Activated naive CD4-positive, alpha-beta T cell (primary cell): ENCODE measurements at places on chromosomes 5 and 9.

DNA sequence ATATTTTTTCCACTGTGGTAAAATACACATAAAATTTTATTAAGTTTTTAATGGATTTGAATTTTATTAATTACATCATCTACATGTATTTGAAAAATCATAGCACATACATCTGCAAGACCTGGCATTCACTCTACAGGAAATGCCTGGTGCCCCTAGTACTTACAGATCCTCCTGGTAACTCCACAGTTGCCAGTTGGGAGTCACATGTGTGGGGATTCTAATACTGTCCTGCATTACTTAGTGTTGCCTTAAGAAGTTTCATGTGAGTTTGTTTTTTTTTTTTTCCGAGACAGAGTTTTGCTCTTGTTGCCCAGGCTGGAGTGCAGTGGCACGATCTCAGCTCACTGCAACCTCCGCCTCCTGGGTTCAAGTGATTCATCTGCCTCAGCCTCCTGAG lies 18.1 kb downstream of the KDM3B start:
- DNase-seq = no peak

- DNase-seq = no peak
Observed at GRCh38 chr9:114244570-114244969, 78.3 kb upstream of the ORM1 start.

GRCh38 chr9:114051281-114051680 lies 26.8 kb downstream of the AMBP start:
- DNase-seq = no peak

DNA sequence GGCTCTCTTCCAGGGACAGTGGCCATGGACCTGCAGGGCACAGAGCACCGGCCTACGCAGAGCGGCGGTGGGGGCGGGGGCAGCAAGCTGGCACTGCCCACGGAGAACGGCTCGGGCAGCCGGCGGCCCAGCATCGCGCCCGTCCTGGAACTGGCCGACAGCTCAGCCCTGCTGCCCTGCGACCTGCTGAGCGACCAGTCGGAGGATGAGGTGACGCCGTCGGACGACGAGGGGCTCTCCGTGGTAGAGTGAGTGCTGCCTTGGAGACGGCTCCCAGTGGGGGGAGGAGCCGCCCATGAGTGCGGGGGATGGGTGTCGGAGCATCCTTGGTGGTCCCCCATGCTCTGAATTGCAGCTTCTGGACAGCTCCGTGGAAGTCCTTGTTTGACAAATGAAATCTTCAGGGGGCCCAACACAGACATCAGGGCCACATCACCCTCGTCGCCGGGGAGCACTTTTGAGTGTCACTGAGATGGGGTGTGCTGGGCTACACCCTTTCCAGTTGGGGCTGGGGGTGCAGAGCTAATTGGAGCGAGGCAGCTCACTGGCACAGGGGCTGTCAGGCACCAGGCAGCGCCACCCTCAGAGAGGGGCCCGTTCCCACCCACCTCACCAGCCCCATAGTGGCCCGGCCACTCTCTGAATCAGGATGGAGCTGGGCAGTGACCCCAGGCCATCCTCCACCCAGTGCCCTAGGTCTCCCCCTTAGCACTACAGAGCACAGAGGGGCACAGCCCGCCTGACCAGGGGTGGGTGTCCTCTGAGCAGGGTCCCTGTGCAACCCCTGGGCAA lies 70.9 kb downstream of the KCNT1 start:
- no peak for DNase-seq

DNA sequence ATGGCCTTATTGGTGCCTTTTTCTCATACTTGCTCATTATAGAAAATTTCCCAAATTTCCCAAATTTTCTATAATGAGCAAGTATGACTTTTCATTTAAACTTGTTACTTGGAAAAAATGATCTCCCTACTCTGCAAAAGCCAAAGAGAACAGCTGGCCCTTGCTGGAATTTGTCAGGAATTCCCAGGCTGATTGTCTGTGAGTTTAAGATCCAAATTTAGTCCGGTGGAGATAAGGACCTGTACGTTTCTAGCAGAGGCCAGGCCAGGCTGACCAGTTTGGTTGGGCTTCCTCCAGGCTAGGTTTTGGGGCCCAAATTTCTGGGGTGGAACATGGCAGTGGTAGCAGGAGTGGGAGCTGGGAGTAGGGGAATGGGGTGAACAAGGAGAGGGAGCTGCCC lies 51.9 kb downstream of the NEURL1B start:
- no peak for DNase-seq

DNA sequence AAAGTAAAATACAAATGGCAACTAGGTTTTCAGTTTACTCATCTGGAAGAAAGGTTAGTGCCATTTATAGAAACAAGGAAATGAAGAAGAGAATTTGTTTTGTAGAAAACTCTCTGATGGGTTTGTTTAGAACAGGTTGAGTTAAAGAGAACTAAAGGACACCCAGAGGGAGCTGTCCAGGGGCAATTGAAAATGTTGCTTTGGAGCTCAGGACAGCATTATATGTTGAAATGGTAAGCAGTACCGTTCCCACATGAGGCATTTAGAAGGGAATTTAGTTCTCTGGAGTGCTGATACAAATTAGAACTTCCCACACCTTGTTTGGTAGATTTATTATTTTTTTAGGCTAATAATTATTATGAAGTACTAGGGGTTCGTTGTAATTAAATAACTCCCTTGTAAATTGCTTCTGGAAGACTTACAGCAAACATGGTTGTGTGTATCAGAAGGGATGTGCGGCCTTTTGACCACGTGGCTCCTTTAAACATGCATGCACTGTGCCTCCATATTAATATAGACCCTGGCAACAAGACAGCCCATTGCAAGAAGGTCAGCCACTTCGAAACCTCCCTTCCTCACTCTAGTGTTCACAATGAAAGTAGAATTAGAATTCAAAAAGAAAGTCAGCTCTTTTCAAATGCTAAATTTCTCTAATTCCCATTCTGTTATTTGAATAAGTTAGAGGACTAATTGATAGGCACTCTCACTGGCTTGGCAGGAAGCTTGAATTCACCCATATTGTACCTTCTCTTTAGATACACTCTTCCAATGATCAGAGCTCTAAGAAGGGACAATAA lies 71.7 kb downstream of the ZNF462 start:
- DNase-seq = no peak

DNA sequence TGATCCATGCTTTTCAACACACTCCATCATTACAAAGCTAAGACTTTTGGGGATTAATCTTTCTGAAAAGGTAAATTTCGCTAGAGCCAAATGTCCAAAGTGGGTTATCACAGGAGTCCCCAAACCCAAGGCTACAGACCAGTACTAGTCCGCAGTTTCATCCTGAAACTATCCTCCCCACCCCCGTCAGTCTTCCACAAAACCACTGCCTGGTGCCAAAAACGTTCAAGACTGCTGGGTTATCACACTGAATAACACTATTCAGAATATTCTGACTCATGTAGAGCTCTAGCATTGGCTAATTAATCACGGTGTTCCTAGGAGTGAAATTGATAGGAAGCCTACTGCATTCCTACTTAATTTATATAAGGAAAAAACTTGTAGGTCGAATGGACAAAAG lies 24.7 kb downstream of the ERP44 start:
- no peak for DNase-seq

- DNase-seq = no peak
Observed at GRCh38 chr5:58458141-58458742, 1.6 kb downstream of the PLK2 start.

- no peak for DNase-seq
Observed at GRCh38 chr5:10534561-10535530, 29.0 kb upstream of the ANKRD33B start.

- no peak for DNase-seq
Observed at GRCh38 chr9:82423700-82424099, 435.1 kb downstream of the SPATA31D1 start.

GRCh38 chr9:36437790-36438189 lies 37.7 kb upstream of the RNF38 start:
- DNase-seq = no peak

GRCh38 chr5:150640311-150641005 lies at the start of gene SYNPO:
Gene SYNPO, plus strand, starts transcription at chr5:150640660. Its CDS starts 7,616 bp downstream, at chr5:150648276.
- no peak for DNase-seq

DNA sequence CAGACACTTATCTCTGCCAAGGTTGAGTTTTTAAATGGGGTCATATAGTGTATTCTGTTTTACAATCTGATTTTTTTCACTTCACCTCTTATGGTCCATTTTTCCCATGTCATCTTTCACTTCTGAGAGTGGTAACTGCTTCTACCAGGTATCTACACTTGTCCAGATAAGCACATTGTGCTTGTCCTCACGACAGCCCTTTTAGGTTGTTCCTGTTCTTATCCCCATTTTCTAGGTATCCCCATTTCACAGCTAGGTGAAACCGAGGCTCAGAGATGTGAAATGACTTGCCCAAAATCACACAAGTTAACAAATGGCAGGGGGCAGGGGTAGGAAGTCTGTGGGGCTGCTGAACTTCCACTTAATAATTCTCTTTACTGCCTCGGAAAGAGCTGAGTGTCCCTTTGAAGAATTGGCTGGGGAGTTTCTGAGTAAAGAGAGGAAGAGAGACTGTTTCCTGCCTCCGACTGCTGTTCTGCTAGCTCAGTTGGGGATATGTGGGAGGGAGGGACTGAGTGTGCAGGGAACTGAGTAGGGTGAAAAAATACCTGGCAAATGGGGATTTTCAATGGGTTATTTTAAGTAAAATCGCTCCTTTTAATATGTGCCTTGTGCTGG lies 255.4 kb downstream of the GRIA1 start:
- DNase-seq = no peak

GRCh38 chr5:135243556-135244285 lies 155.3 kb downstream of the MACROH2A1 start:
- DNase-seq = no peak

DNA sequence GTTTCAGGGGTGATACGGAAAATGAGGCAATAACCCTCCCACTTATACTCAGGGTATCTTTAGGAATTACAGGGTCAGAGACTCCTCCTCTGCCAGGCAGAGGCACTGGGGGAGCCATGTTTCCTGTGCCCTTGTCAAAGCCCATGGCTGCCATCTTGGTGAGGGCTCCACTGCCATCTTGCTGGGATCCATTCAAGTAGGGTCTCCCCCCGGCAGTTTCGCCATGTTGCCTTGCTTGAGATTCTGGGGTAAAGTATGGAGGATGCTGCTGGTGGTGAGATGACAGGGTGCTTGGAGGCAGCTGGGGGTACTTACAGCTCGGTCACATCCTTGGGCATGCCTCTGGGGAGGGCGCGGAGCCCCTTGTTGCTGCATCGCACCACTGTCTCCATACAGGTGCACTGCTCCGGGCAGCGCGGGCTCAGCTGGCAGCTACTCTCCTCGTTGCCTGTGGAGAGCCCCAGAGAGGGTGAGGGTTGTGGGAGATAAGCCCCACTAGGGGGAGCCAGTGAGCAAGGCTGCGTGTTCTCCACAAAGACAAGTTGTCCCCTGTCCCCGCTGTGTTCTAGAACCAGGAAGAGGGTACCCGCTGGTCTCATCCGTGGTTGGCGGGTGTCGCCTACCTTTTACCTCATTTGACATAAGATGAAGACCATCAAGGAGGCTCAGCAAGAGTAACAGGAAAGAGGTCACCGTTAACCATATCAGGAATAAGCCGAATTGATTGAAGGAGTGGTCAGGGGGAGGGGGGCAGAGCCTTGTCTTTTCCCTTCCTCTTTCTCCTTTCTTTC lies 169.0 kb upstream of the PANK3 start:
- no peak for DNase-seq

DNA sequence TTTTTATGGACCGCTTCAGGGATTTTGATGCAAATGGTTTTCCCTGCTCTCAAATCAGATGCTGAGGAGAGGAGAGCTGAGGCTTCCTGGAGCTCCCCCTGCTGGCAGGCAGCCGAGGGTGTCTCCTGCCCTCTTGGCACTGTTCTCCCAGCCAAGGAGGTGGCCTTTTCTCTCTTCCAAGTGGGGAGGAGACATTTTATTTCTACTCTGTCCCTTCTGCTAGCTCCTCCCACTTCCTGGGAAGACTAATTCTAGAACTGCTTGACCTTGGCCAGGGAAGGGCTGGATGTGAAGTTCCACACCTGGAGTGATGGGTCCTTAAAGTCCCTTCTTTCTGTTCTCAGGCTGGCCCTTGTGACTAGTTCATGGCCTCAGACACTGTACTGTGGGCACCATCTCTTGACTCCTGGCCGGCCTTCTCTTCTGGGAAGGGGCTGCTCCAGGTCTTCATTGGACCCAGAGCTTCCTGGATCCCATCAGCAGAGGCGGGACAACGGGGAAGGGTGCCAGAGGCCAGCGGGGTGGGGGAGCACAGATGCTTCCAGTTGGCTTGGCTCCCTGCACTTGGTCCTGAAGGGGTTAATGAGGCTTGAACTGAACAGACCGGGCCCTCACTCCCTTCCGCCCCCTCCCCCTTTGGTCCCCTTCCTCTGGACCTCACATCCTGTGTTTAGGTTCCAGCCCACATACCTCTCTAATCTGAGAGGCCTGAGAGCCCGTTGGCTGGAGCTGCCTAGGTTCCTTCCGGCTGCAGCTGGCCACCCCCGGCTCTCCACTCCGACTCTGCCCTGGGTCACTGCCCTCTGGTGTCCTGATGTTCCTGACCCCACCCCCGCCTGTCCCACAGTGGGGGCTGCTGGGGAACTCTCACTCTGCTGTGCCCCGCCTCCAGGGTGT lies 32.1 kb downstream of the PTPA start:
- DNase-seq = peak; percentile 70

DNA sequence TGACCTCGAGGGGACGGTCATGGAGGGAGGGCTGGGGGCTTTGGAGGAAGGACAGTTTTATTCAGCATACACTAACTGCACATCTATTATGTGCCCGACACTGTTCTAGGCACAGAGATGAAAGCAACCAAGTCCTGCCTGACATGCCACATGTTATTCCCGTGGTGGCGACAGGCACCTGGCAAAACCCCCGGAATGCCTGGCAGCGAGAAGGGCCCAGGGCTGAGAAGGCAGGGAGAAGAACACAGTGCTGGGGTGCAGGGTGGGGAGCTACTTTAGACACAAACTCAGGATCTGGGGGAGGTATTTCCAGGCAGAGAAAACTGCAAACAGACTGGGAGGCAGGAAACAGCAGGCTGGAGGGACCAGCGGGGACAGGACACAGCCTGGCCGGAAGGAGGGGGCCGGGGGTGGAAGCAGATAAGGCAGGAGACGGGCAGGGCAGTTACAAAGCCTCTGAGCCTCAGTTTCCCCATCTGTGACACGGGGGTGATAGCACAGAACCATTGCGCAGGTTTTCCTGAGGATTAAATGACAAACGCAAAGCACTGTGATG lies 77.7 kb downstream of the STK10 start:
- no peak for DNase-seq

DNA sequence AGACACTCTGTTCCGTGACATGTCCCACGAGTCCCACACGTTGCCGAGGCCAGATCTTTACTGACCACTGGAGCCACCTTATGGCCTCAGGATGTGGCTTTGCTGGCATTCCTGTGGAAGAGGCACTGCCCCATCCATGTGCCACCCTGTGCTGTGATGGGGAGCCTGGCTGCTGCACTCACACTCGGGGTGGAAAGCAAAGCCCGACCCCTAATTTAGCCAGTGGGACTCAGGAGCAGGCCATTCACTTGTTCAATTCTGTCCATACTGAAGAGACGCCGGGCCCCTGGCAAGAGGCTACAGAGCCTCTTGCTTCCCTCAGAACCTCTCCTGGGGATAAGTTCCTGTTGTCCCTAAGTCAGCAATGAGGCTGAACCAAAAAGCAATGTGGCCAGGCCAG lies 18.6 kb upstream of the CEP72 start:
- no peak for DNase-seq

- no peak for DNase-seq
Observed at GRCh38 chr5:99045871-99046270, 117.1 kb upstream of the CHD1 start.

- DNase-seq = no peak
Observed at GRCh38 chr5:61906820-61907219, 399.2 kb upstream of the KIF2A start.
